ENCODE measurements at places on chromosomes 11 and 22. TPM values are rescaled to one million over a fixed set of nuclear protein-coding genes. Genes with fewer than 3 reads are reported as not detected.

CCDC15 gene
- total RNA-seq = 2.7 TPM

ME3 gene
- total RNA-seq = 86.1 TPM

TMEM121B gene
- 15.5 TPM for total RNA-seq

COMMD9 gene
- 34.9 TPM for total RNA-seq

OR10D3 gene
- total RNA-seq = not detected

FOSL1 gene
- not detected for total RNA-seq

TTC28 gene
- total RNA-seq = 132 TPM

FGF4 gene
- total RNA-seq = not detected

PTPMT1 gene
- total RNA-seq = 16.2 TPM

ANO1 gene
- 0.74 TPM for total RNA-seq

CDC45 gene
- total RNA-seq = 0.49 TPM

All from temporal lobe (tissue), 4 donors.